ENCODE measurements at places on chromosomes 3 and 15. TPM values are rescaled to one million over a fixed set of nuclear protein-coding genes. Genes with fewer than 3 reads are reported as not detected.

DNA sequence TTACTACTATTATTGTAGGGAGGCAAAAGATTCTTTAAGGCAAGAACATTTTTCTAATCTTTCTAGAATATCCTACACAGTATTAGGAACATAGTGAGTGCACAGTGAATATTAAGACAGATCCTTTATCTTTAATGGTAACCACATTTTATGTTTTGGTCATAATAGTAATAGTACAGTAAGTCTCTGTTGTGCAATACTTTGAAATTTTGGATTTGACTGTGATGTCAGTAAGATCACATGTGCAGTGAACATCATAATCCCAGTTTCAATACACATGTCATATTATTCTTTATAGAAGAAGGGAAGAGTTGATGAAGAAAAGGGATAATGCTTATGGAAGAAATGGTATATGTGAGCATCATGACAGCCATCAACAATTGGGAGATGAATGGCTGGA lies 10.7 kb downstream of the STT3B start:
- no peak for DNase-seq

- no peak for DNase-seq
These were observed 29.4 kb upstream of the RSL24D1 start for GRCh38 chr15:55226127-55226526.

DNA sequence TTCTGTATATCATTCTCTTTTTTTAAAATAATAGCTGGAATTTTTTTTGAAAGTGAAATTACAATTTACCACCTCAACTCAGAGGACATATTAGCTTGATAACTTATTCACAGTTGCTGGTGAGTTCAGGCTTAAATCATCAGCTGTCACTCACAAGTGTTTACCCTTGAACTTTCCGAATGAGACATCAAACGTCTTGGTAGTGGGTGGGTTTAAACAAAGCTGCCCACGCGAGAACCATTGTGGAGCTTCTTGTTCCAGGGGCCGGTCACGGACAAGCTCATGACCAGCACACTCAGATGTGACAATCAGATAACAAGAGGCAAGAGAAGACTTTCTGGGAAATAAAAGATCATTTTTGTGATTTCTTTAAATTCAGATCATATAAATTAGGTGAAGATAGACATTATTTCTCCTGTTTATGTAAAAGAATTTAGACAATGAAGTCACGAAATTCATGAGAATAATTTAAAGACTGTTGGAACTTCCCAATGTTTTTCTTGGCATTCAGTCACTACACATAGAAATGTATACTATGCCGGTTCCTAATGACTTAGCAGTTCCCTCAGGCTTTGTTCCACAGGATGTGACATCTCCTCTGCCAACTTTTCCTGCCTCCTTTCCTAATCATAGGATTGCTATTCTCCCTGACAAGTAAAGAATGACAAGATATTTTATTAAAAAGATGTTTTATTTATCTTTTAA lies 29.3 kb downstream of the BTD start:
- DNase-seq, result no peak

Gene TMEM212
- total RNA-seq, result not detected

Gene CCR9
- not detected for total RNA-seq

Gene SLC2A2
- 0.26 TPM for total RNA-seq

Gene ACTRT3
- 3.7 TPM for total RNA-seq

All from mesenteric fat pad (tissue), 1 donor.